ENCODE measurements at places on chromosomes 3 and 15.

GRCh38 chr3:178255315-178255714 lies 280.9 kb upstream of the KCNMB2 start:
- DNase-seq: no peak

DNA sequence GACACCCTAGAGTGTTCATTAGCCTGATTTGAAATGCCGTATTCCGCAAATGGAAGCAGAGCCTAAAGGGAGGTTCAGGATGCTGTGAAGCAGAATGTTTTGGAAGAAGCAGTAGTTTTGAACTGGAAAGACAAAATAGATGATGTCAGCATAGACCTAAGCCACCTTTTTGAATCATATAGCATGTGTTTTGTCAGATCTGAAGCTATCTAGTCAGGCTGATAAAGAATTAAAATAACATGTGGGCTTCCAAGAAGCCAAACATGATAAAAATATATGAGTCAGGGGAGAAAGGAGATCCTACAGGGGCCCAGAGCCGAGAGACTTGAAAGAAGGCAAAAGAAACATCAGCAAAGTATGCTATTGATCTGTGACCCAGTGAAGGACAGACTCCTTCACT lies 47.2 kb upstream of the RASA2 start:
- no peak for DNase-seq

DNA sequence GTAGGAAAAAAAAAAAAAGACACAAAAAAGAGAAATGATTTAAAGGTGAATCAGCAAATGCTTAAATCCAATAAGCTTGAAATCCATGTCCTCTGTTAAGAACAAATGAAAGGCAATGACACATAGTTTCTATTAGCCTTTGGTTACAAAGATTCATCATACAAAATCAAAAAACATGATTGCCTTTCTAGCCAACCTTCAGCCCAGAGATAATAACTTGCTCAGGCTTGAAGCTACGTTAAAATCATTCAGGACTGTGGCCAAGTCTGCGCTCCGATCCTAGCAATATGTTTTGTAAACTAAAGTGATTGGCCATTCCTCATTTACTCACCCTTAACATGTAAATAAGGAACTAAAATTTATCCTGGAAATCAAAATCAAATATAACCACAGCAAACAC lies 556.7 kb downstream of the FGF12 start:
- no peak for DNase-seq

- DNase-seq: no peak
Measured at GRCh38 chr3:61008998-61009380, 242.3 kb downstream of the FHIT start.

GRCh38 chr3:184676927-184677326 lies 34.9 kb downstream of the MAGEF1 start:
- DNase-seq: no peak

DNA sequence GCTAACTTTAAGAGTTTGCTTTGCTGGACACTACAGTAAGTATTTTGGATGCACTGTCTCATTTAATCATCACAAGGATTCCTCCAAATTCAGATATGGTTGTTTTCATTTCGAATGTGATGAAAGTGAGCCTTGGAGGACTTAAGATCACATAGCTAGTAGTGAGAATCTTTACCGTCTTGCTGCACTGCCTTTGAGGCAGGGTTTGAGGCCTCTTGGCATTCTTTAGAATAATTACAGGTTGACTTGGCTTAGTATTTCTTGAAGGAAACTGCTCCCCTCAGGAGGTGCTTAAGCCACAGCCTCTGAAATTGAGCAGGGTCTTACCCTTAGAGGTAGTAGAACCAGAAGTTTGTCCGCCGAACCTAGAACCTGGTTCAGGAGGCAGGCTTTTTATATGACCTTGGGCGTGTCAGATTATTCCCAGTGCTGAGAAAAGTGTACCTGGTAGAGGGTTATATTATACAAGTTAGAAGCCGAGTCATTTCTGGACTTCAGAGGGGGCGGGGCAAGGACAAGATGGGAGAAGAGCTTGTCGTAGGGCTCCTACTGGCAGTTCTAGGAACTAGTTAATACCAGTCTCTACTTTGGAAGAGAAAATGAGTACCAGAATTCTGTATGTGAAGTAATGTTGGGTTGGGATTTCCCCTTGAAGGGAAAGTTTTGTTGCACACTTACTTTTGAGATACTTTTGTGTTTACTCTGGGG lies 1.1 kb downstream of the TFG start:
- DNase-seq: peak; percentile 79

DNA sequence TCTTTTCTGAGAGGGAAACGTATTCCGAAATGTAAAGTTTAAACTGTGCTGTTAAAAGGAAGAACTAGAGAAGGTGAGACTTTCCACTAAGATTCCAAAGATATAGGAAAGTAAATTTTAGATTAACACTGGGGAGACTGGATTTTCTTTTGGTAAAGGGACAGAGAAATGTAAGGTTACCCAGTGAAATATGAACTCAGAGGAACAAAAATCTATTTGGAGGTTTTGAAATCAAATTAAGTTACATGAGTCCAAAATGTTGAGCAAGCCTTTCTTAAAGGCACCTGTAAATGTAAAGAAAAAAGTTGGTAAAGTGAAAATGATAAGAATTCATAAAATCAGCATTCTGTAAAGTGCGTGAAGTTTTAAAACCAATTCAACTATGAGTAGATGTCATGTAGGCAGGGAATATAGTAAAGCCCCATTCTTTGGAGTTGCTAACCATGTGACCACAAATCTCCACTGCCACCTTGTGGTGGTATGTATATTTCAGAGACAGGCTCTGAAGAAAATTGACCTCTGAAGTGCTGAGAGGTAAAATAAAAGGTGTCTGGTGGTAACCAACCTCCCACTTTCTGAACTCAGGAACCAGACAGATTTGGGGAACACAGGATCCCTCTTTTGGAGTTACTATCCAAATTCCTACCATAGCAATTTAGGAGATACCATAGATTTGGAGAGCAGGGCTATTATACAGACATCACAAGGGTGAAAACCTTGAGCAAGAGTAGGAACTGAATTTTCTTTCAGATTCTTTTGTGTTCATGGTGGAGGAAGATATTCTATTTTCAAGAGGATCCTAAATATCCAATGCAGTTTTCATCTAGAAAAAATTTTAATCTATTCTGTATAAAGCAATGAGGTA lies 215.3 kb downstream of the ROBO2 start:
- no peak for DNase-seq

DNA sequence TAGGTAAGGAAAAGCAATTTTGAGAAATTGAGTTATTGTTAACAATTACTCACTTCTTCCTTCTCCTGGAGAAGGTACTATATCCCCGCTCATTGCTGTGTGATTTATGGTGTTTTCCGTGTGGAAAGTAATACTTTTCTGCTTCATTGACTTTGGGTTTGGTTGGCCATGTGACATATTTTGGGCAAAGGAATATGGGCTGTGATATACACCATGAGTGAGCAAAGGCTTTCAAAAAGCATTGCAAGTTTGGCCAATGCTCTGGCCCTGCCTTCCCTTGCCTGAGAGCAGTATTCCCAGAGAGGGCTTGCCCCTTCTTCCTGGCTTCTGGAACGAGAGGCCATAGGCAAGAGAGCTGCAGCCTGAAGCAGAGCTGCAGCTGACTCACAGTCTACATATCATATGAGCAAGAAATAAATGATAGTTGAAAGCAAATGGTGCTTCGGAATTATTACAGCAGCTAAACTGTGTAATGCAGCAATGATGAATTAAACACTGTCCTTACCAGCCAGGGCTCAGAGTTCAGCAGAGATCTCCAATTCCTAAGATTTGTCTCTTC lies 216.8 kb upstream of the CD96 start:
- no peak for DNase-seq

DNA sequence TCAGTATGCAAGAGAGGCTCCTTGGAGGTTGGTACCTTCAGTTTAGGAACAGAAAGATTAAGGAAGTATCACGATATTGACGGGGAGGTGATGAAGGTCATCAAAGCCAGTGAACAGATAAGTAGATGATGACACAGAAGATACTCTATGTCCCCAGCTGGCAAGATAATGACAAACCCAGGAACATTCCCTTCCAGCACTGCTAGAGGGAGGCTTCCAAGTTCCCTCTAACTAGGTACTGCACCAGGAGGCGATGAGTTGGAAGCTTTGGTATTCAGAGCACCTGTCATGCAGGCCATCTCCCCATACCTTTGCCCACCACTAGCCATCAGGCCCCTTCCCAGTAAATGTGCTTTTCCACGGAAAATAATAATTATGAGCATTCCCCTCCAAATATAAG lies 40.8 kb downstream of the NBEAL2 start:
- no peak for DNase-seq

DNA sequence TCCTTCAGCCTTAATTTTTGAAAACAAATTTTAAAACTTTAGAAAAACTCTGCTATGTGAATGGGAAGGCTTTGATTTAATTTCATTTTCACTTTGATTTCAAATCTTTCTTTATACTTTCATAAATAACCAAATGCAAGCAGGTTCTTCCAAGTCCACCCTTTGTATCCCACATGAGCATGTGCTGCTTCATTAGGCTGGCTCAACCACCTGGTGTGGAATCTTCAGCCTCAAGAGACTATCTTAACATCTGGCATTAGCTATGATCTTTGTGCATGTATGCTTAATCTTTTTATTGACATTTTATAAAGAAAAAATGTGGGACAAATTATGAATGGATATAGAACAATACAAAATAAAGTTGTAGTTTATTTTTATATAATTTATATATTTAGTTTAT lies 81.8 kb upstream of the MLF1 start:
- no peak for DNase-seq

DNA sequence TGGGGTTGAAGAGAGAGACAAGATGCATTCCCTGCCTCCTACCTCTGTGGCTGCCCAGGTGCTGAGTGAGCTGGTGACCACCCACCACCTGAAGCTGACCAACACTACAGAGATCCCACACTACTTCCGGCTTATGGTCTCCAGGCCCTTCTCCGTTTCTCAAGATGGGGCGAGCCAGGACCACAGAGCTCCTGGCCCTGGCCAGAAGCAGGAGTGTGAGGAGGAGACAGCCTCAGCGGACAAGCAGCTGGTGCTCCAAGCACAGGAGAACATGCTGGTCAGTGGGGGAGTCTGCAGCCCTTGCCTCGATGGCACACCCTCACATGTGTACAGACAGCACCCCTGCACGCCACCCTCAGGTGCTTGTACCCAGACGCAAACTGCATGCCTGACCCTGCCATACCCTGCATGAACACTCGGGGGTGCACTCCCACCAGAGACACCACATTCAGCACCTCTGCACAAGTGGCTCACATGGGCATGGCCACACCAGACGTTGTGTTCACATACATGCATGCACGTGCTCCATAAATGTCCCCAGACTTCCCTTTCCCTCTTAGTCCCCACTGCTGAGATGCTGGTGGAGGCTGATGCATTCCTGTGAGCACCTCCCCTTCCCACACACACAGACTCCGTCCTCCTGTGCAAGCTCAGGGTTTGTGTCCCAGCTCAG lies 19.0 kb downstream of the ACAA1 start:
- DNase-seq: peak; percentile 76

GRCh38 chr3:197758512-197758911 lies 8.8 kb downstream of the FYTTD1 start:
- DNase-seq: no peak

DNA sequence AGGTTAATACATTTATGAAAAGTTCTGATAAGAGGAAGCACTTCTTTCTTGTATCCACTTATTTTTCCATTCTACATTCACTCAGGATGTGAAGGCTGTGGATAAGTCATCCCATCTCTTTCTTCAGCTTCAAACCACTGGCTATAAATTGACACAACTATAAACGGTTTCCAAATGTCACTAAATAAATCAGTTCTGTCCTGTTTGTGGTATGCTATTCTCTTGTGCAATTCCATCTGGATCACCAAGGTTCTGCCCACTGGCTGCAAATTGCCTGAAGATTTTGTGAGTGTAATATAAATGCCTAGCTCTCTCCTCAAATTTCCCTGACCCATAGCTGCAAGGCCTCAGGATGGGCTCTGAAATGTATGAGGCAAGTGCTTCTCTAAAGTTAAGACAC lies 7.1 kb upstream of the LMOD3 start:
- no peak for DNase-seq

GRCh38 chr15:41948490-41948889 lies 23.9 kb downstream of the EHD4 start:
- no peak for DNase-seq

GRCh38 chr3:151998744-151999143 lies 125.3 kb downstream of the SUCNR1 start:
- DNase-seq: no peak

- DNase-seq: no peak
Measured at GRCh38 chr3:155763870-155764463, 19.1 kb upstream of the PLCH1 start.

GRCh38 chr3:113594066-113594465 lies 61.7 kb downstream of the SIDT1 start:
- no peak for DNase-seq

DNA sequence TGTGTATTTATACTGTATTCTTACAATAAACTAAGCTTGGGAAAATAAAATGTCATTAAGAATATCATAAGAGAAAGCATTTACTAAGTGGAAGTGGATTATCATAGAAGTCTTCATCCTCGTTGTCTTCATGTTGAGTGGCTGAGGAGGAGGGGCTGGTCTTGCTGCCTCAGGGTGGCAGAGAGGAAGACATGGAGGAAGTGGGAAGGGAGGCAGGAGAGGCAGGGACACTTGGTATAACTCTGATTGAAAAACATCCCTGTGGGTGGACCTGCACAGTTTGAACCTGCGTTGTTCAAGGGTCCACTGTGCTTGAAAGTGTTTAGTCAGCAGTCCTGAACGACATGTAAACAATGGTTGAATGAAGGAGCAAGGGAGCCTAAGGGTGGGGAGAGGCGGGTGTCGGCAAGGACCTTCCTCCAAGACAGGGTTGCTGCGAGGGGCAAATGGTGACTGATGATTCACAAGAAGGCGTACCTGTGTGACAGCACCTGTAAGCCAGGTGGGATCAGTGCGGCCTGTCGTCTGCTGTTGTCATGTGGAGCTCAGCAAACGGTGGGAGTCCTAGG lies 103.8 kb upstream of the KLF13 start:
- no peak for DNase-seq

- DNase-seq: no peak
Measured at GRCh38 chr15:57220205-57220604, 156.1 kb upstream of the CGNL1 start.

GRCh38 chr3:156459434-156459833 lies 95.5 kb downstream of the SSR3 start:
- DNase-seq: no peak

DNA sequence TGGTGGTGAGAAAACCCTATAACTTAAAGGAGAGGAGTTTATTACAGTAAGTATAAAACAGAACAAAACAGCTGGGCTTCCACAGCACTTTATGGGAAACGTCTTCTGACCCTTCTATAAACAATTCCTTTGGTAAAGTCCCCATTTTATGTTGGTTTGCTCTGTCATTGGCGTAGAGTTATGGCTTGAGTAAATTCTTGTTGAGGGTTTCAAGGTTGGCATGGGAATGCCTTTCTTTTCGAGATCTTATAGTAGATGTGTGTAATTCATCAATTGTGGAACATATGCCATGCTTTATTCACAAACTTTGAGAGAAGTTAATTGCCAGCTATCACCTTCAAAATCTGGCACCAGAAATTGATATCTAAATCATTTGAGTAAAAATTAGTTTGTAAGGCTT lies 11.6 kb upstream of the CHL1 start:
- no peak for DNase-seq

GRCh38 chr3:137010137-137010536 lies 52.4 kb downstream of the IL20RB start:
- DNase-seq: no peak
